ENCODE measurements at places on chromosomes 11 and 22.

DNA sequence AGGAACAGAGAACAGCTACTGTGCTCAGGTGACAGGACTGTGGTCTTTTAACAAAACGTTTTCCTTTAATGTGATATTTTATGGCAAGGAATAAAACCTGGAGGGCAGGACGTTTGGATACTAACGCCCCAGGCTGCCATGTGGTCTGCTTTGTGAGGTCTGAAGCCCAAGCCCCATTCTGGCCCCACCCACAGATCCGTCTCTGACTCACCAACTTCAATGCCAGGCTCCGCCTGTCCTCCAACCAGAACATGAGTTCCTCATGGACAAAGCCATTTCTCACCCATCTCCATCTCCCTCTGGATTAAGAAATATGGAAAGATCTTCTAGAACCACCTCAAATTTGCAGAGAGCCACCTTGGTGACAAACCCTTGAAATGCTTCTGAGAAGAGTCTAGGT is 148.8 kb downstream of the CRYBB2 start:
- DNase-seq, result no peak

DNA sequence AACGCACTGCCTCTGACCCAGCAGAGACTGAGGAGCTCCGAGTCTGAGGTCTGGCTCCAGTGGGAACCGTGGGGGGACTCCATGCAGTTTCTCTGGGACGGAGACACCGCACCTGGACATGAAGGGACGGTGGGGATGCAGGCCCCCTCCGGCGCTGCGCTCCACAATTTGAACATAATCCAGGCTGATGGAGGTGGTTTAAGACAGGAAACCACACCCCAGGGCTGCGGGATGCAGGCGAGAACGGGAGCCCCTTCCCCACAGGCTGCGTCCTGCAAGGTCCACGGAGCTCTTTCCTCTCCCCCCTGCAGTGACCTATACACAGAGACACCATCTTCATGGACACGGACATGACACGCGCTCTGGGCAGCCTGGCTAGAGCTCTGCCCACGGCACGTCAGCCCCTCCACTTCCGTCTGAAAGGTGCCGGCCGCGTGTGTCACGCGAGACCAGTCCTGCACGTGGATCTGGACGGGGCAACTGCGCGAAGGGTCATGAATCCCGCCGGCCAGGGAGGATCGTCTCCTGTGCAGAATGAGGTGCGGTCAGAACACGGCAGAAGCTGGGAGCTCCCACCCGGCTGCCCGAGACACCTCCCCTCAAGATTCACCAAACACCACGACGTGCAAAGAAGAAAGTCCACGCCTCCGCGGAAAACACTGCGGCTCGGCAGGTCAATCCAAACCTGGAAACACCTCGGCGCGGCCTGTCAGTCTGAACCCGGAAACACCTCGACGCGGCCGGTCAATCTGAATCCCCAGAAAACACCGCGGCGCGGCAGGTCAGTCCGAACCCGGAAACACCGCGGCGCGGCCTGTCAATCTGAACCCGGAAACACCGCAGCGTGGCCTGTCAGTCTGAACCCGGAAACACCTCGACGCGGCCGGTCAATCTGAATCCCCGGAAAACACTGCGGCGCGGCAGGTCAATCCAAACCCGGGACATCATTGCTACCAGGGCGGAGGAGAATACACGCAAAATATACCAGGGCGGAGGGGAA is 212.4 kb downstream of the BRD1 start:
- DNase-seq, result no peak

DNA sequence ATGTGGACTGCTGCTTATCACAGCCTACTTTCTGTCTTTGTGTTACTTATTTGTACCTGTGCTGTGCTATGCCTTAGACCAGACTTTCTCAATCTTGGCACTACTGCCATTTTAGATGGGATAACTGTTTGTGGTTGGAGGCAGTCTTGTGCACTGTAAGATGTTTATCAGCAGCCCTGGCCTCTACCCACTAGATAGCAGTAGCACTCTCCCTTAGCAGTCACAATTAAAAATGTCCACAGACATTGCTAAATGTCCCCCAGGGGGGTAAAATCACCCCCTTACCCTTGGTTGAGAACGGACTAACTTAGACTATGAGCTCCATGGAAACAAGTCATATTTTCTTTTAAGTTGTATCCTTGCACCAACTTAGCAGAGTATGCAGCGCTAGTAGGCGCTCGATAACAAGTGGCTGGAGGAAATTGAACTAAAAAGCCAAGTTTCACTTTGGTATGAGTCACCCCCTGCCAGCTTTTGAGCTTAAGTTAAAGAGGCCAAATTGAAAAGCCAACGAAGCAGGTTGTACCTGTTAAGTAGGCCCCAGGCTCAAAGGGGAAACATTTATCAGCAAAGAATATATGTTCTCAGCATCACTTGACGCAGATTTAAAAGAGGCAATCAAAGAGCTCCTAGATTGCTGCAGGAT is 304.8 kb upstream of the SORL1-AS1 start:
- DNase-seq, result no peak

GRCh38 chr22:17913801-17914347 is 110.5 kb downstream of the MICAL3 start:
- DNase-seq, result no peak

DNA sequence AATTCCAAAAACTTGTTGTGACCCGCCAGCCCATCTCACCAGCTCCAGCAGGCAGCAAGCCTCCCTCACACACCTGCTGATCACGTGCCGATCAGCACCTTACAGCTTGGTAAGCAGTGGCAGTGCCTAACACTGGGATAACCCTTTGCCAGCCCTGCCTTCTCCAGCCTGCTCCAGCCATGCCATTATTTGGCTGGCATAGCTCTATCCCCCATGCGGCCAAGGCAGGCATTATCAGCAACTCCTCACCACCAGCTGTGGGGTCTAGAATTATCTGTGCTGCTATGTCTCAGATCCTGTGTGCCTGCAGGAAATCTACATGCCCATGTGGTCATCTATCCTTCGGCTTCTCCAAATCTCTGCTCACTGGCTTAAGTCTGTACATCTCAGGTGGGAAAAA is 215.0 kb downstream of the ST3GAL4 start:
- no peak for DNase-seq

GRCh38 chr22:39301108-39301507 is 18.3 kb downstream of the RPL3 start:
- DNase-seq, result no peak

GRCh38 chr11:12356944-12357655 is 20.3 kb upstream of the PARVA start:
- no peak for DNase-seq

- no peak for DNase-seq
These were observed 44.8 kb upstream of the ANO3 start for GRCh38 chr11:26287067-26287518.

GRCh38 chr11:125946712-125947418 is 1.0 kb downstream of the VSIG10L2 start:
- no peak for DNase-seq

- no peak for DNase-seq
These were observed 51.9 kb upstream of the CLMP start for GRCh38 chr11:123246749-123247495.

- DNase-seq, result no peak
These were observed 12.0 kb upstream of the DGKZ start for GRCh38 chr11:46335271-46335670.

- no peak for DNase-seq
These were observed 1.0 kb upstream of the TMEM86A start for GRCh38 chr11:18697576-18697975.

GRCh38 chr11:93842461-93842860 is 8.0 kb downstream of the VSTM5 start:
- DNase-seq, result no peak

- DNase-seq, result no peak
These were observed 29.4 kb downstream of the SMCO4 start for GRCh38 chr11:93513772-93514171.

DNA sequence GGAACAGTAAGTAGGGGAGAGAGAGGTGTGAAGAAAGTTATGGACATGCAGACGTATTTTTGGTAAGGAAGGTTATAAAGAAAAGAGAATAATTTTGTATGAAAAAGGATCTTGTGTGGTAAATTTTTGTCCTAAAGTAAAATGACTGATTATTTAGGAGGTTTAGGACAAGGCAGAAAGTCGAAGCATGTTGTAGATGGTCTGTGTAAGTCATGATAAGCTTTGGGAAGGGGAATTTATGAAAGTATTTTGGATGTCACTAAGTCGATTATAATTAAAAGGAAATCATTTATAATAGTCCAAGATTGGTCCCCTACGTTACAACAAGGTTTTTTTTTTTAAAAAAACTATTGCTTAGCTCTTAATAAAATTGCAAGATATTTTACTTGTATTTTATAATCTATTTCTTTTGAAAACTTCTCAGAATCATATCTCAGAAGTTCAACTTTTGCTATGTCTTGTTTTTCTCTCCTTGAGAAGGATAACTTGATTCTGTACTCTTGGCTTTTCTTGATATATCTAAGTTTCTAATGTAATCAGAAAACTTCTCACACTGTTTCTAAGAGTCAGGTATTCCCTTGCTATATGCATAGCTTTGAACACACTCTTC is 10.9 kb upstream of the CABP2 start:
- no peak for DNase-seq

GRCh38 chr11:41177791-41178190 is 281.7 kb downstream of the LRRC4C start:
- no peak for DNase-seq

GRCh38 chr11:127493330-127494022 is 492.9 kb upstream of the KIRREL3 start:
- no peak for DNase-seq

DNA sequence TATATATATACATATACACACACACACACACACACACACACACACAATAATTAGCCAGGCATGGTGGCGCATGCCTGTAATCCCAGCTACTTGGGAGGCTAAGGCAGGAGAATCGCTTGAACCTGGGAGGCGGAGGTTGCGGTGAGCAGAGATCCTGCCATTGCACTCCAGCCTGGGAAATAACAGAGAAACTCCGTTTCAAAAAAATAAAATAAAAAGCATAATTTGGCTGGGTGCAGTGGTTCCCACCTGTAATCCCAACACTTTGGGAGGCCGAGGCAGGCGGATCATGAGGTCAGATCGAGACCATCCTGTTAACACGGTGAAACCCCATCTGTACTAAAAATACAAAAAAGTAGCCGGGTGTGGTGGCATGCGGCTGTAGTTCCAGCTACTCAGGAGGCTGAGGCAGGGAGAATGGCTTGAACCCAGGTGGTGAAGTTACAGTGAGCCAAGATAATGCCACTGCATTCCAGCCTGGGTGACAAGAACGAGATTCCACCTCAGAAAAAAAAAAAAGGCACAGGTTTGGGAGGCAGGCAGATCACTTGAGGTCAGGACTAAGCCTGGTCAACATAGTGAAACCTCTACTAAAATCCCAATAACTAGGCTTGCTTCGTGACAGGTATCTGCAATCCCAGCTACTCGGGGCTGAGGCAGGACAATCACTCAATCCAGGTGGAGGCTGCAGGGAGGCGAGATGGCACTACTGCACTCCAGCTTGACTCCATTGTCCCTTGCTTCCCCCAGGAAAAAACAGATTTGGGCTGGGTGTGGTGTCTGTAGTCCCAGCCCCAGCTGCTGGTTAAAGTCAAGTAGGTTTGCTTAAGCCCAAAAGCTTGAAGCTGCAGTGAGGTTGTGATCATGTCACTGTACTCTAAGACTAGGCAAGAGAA is 11.8 kb upstream of the WDR74 start:
- DNase-seq, result no peak

DNA sequence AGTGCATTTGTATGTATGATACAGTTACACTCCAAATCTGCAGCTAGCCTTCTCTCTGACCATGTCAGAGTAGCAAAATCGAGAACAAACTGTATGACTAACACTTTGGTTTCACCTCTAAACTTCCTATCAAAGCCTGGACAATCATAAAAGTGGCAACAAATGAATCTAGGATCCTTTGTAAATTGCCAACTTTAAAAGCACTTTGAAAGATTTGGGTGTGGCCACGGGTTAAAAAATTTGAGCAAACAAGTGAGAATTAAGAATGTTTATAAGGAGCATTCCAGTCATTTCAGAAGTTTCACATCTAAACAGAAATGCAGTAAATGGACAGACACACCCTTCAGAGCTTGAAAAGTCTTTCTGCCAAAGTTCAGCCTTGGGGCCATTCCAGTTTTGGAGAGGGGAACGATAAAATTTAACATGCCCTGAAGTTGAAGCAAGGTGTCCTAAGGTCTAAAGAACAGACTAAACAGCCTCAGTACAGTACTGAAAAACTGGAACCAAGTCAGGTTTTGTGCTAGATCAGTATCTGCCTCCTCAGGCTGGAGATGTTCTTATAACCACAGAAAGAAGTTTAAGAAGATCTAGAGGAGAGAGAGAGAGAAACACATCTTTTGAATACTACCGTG is 181.9 kb upstream of the BDNF start:
- DNase-seq, result no peak

DNA sequence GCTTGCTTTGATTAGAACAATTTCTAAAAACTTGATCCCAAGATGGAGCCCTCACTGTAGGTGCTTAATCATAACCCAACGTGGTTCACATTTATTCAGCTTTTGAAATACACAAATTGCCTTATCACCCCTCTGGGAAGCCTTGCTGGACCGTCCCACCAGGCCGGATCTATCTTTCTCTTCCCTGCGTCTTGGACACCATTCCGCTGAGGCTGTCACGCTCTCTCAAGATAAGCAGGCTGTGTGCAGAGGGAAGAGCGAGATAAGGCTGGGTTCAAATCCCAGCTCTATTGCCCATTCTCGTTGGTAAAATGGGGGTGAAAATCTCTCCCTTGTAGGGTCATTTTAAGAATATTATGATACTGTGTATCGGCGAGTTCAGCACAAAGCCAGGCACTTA is 20.5 kb upstream of the TP53I11 start:
- no peak for DNase-seq

- DNase-seq, result no peak
These were observed 84.4 kb downstream of the TP53I11 start for GRCh38 chr11:44866286-44866685.

- no peak for DNase-seq
These were observed 118.0 kb downstream of the PHF21B start for GRCh38 chr22:44891791-44892190.

GRCh38 chr11:112794331-112794846 is 166.8 kb upstream of the NCAM1 start:
- DNase-seq, result no peak

DNA sequence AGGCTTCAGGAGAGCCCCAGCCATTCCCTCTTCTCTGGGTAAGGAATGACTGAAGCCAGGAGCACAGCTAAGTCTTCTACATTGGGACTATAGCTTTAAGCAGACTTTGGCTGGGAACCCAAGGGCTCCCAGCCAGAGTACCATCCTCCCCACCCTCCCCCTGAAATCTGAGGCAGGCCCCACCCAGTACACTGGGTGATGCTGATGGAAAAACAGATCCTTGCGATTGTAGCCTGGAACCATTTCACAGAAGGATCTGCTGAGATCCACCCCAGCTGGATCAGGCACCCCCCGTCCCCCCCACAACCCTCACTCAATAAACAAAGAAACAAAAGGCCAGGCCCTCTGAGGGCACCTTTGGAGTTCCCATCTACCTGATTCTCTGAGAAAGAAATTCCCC is 39.8 kb downstream of the IL18BP start:
- no peak for DNase-seq

GRCh38 chr11:112459001-112459400 is 198.3 kb upstream of the PLET1 start:
- DNase-seq, result no peak
